ENCODE measurements at places on chromosomes 11 and 22. TPM values are rescaled to one million over a fixed set of nuclear protein-coding genes. Genes with fewer than 3 reads are reported as not detected.

GRCh38 chr11:73217131-73217809 lies 811 bp upstream of the P2RY2 start:
- DNase-seq = no peak

PATE2 gene
- not detected for total RNA-seq

- no peak for DNase-seq
Observed at GRCh38 chr11:131691181-131692041, 321.0 kb downstream of the NTM start.

HBG1 gene
- total RNA-seq = not detected

OR51A4 gene
- not detected for total RNA-seq

DNA sequence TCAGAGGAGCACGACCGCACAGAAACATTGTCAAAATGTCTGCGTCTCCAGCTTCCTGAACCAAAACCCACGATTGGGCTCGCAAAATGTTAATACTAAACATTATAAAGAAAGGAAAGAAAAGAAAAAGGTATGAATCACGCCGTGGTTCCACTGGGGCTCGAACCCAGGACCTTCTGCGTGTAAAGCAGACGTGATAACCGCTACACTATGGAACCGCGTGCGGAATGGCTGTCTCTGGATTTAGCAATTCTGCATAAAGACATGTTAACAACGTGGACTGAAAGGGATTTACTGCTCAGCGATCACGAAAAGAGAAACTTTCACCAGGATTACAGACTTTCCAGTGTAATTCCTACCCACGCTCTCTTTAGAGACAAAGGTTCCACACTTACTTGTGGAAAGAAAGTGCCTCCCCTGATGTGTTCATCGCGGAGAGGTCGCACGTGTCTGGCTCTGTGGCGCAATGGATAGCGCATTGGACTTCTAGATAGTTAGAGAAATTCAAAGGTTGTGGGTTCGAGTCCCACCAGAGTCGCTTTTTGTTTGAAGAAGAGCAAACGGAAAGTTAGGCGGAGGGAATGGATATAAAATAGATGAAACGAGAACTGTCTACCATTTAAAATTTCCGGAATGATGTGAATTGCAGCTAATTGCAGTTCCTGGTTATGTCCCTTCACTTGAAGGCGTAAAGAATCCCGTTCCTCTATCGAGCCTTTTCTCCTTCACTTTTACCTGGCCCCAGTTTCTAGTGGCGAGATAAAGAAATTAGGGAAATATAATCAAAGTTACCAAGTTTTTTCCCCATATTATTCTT lies 39.7 kb downstream of the OR4D9 start:
- DNase-seq = peak; percentile 68

DNA sequence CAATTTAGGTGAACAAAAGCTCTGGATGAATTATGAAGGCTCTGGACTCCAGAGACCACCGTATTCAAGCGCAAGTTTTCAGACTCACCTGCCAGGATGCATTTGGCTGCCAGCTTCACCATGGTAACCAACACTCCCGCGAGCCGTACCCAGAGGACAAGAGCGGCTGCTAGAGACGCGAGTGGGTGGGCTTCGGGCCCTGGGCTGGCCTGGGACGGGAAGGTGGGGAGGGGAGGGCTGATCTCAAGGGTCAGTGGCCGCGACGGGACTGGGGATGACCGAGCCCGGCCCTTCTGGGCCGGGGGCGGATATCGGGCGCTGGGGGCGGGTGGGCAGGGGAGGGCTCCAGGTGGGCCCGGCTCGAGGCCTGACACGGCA lies 344 bp downstream of the IFT27 start:
- DNase-seq = peak; percentile 39

TESMIN gene
- 20.6 TPM for total RNA-seq

ARFIP2 gene
- total RNA-seq = 87.3 TPM

- no peak for DNase-seq
Observed at GRCh38 chr11:15757048-15757698, 599.2 kb downstream of the SOX6 start.

All from prostate gland (tissue), 2 donors.